ENCODE measurements at places on chromosomes 2 and 18.

DNA sequence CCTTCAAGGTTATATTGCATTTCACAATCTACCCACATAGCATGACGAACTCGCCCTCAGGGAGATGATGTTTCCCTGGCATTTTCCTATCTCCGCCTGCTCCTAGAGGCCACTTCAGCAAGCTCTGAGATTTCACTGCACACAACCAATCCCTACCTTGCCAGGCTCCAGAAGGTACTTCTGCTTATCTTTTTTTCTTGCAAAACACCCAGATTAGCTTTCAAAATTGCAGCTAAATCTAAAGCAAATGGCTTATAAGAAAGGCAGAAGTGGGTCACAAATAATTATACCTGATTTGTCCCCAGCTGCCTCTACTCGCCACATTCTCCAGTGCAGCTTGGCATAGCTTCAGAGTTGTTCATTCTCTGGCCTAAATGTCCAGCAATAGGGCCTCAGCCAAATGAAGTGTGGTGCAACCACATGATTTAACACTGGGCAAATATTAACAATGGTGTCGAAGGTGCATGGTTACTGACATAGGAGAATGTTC, 32.4 kb upstream of the MRPL19 start:
- no peak for DNase-seq

DNA sequence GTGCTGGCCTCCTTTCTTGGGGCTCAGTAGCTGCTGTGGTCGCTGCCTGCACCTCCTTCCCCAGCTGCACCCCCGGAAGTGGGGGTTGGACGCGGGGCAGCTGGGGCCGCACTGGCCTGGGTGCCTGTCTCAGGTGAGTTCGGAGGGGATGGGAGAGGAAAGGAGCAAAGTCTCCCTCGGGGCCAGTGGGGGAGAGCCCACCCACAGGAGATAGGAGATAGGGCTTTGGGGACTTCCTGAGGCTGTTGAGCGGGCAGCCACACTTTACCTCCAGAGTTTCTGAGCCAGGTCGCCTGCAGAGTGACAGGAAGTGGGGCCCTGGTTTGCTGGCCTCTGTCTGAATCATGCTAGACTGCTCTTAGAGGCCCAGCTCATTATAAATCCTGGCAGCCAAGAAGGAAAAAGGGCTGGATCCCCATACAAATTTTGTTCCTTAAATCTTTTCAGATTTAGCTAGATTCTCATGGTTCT, 8.1 kb downstream of the MBP start:
- DNase-seq = no peak

- DNase-seq = peak; percentile 26
These were observed 321.9 kb upstream of the GALNT5 start for GRCh38 chr2:156935616-156936015.

DNA sequence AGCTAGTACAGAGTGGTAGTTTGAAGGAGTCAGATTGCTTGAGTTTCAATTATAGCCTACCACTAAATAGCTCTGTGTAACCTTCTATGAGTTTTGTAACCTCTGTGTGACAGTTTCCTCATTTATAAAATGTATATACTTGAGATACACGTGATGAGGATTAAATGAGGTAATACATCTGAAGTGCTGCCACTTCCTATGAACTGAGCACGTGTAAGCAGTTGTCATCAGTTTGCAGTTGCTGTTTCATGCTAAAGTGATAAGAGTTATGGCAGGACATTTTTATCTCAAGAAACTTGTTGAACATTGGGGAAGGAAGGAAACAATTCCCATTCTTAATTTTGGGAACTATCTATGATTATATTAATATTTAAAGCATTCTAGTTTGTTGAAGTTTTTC, 38.5 kb downstream of the CARF start:
- DNase-seq = no peak

DNA sequence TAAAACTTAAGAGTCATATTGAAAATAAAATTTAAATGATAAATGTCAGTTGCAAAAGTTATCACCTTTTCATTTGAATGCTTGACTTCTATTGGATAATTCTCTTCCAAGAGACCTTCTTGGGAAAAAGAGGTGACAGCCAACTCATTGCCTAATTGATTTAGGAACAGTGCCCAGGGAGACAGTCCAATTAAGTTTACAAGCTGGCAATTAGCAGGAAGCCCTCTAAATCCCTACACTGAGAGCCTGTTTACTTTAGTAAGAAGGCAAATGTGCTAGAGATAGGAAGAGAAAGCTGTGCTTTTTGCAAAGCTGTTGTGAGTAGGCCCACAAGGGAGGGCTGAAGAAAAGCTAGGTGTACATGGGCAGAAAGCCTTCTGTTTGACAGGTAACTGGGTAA, 189.1 kb downstream of the WDPCP start:
- peak; percentile 83 for DNase-seq

DNA sequence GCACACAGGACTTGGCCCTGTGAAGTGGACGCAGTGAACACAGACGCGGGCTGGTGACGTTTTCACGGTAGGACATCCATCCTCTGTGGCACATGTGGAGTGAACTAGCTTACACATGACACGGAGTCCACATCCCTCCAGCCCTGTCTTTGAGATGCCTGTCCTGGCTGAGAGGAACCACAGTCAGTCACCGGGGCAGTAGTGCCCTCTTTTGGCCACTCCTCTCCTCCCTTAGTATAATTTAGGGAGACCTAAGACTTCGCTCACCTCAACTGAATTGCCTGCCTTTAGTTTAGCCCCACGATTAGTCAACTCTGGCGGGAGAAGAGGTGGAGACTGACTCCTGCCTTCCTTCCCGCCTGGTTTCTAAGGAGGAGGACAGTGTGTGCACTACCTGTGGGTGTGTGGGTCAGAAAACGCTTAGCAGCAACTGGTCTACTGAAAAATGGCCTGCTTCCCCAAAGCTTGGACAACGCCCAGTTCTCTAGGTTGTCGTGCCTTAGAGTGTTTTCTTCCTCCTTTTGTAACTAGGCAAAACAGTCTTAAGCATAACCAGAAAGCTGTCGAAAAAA, 70.6 kb downstream of the MBP start:
- DNase-seq = no peak

DNA sequence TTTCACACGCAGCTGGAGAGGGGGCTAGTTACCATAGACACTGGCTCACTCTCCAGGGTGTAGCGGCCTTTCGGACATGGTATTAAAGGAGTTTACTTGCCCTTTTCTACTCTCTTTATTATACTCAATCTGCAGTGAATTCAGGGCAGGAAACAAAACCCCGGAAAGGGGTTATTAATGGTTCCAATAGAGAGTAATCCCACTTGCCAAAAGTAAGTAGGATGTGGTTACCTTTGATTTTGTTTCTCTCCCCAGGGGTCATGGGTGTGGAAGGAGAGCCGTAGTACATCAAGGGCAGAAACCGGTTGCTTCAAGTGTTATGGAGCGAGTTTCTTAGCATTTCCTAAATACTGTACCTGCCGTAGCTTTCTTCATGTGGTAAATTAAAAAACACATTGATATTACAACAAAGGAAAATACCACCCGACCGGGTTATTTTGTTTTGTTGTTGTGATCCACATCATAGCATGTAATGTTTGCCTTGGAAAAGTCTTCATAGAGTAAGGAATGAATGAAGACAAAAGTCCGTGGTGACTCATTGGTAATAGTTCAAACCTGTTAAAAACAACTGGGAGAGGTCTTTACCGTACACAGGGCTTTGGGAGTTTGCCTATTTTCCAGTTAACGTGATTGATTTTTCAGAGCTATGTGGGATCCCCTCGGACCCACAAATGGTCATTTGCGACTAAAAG, 71.5 kb downstream of the SLC4A3 start:
- peak; percentile 13 for DNase-seq

DNA sequence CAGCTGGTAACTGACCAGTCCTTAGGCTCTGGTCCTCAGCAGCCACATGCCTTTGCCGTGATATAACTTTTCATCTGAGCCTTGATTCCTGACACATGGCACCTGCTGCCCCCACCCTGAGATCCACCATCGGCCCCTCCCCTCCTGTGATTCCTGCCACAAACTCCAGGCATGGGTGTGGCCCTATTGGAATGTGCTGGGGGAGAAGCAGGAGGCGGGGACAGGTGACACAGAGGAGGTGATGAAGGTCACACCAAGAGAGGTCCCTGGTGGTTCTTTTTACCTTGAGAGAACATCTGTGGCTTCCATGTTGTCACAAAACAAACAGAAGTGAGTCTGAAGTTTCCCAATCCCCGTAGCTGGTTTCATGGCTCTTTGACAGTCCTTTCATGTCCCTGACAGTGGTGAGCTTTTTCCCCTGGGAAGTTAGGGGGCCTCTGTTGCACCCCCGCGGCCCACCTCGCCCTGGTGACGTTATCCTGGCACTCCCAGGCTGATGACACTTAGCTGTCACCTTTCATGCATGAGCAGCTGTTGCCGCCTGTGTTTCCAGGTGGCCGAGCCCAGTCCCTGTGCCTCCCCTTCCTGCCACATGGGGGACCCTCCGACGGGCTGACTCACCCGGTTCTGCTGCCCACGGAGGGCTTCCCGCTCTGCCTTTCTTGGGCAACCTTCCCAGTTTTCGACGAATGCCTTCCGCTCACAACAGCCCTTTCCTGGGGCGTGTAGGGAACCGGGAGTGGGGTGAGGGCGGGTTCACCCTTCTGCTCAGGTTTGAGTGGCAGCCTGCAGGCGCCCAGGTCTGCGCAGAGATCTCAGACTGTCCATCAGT, 66.3 kb upstream of the GLI2 start:
- DNase-seq = no peak

- DNase-seq = no peak
These were observed 309.8 kb downstream of the C1D start for GRCh38 chr2:67752969-67753368.

- no peak for DNase-seq
These were observed 41.4 kb downstream of the TMEM182 start for GRCh38 chr2:102803041-102803896.

DNA sequence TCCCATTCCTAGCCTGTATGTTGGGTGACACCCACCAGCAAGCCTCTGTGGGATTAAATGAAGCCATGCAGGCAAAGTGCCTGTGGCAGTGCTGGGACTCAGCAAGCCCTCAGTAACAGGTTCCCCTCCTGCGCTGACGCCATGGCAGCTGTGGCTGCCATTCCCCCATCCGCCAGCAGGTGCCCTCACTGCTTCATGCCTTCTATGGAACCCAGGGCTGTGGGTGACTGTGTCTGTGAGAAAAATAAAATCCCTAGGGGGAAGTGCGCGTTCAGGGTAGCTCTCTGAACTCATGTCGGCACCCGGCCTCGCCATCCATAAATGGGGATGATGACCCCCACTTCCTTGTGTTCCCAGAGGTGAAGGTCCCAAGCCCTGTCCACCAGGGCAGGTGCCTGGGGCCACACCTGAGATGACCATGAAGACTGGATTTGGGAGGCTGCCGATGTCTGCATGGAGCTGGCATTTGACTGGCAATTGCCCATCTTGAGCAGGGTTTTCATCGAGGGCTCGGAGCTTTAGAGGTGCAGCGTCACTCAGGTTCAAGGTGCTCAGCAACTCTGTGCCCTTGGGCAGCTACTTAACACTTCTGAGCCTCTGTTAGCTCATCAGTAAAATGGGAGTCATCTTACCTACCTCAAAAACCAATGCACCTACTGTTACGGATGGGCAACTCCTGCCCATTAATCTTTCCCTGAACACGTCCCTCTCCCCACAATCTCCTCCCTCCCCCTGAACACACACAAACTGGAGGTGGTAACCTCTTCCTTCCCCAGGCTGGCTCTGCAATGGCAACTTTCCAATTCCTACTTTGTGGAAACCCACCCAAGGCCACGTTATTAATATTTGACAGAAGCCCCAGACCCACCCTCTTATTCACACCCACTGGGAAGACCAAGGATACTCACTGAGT, 2.9 kb upstream of the MAL start:
- peak; percentile 72 for DNase-seq

GRCh38 chr2:53220969-53221368, 546.6 kb upstream of the CHAC2 start:
- DNase-seq = no peak

GRCh38 chr2:241516520-241516965, 8.2 kb upstream of the STK25 start:
- DNase-seq = no peak

DNA sequence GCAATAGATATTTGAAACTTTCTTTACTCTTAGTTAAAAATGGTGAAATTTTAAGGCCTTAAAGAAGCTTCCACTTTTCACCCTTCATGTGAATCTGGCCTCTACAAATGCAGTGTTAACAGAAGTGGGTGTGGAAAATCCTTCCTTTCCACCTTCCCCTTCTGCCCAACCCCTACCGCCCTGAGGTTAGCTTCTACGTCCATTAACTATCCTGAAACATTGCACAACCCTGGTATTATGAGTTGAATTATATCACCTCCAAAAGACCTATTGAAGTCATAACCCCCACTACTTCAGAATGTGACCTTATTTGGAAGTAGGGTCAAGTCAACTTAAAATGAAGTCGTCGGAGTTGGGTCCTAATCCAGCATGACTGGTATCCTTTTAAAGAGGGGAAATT, 80.8 kb upstream of the ACSL3 start:
- DNase-seq = no peak

DNA sequence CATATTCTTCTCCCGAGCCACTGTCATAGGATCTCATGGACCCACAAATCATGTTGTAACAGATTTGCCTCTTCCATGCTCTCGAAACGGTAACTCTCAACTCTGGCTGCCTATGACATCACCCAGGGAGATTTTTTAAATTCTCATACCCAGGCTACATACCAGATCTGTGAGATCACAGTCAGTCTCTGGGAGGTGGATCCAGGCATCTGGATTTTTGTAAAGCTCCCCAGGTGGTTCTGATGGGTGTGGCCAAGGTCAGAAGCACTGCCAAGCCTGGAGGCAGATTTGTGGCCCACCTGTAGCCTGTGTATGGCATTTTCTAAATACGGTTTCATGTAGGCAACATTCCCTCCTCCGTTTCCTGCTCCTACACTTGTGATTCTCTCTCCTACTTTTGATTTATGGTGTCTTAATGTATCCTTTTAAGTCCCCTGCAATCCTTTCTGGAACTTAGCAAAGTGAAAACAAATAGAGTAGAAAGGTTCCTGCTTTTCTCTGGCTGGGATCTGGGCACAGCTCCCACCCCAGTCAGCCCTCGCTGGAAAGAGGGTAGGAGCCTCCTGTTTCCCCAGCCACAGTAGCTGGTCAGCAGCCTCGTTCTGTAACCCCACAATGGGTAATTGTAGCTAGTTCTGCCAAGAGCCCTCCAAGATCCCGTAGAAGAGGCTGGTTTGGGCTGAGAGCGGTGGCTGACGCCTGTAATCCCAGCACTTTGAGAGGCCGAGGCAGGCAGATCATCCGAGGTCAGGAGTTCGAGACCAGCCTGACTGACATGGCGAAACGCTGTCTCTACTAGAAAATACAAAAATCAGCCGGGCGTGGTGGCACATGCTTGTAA, 96.2 kb downstream of the KLHL29 start:
- peak; percentile 27 for DNase-seq

DNA sequence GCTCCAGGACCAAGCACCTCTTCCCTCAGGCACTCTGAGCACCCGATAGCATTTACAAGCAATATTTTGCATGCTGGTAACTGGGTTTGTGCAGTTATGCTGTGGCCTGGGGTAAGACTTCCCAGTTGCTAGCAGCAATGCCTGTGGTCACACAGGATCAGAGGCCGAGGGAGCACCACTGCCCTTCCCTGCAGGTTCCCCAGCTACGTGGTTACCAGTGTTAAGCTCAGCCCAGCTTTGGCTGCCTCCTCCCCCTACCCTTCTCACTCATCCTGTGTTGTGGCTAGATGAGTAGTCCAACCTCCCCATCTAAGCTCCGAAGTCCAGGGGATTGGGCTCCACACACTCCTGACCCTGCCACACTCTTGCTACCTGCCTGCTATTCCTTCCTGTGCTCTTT, 141.1 kb downstream of the CELF4 start:
- no peak for DNase-seq
